Right lobe of liver (tissue), 6 donors: ENCODE measurements at places on chromosomes 1 and 21.

DNA sequence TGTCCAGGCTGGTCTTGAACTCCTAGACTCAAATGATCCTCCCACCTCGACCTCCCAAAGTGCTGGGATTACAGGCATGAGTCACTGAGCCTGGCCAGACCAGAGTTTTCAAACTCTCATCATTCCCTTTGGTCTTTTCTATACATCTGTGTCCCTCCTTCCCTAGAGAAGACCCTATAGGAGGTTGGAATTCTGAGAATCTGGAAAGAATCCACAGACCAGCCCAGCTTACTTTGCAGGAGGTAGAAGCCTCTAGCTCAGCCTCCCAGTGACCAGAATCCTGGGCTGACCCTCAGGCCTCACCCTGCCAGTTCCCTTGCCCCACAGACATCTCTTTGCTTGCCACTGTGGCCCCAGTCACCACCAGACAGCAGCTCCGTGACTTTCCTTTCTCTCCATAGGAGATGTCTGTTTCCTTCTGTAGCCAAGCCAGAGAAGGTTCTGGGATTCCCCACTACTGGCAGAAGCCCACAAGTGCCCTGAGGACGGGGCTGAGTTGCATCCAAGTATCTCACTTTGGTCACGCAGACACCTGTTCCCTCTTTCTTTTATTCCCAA, 34.7 kb upstream of the KHDRBS1 start:
- no peak for DNase-seq

DNA sequence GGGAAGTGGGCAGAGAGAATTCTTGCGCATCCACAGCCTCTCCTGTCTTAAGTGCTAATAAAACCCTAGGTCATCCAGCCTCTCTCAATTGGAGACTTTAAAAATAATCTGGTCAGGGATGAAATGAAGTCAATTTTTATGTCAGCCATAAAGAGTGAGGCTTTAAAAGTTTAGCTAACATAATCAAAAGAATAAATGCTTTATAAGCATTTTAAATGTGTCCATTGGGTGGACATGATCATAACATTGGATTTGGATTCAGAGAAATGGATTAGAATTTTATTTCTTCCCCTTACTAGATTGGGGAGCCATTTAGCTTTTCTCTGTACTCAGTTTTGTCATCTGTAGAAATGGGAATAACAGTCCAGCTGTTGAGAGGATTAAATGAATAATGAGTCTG, 55.5 kb downstream of the PGM1 start:
- DNase-seq: no peak

DNA sequence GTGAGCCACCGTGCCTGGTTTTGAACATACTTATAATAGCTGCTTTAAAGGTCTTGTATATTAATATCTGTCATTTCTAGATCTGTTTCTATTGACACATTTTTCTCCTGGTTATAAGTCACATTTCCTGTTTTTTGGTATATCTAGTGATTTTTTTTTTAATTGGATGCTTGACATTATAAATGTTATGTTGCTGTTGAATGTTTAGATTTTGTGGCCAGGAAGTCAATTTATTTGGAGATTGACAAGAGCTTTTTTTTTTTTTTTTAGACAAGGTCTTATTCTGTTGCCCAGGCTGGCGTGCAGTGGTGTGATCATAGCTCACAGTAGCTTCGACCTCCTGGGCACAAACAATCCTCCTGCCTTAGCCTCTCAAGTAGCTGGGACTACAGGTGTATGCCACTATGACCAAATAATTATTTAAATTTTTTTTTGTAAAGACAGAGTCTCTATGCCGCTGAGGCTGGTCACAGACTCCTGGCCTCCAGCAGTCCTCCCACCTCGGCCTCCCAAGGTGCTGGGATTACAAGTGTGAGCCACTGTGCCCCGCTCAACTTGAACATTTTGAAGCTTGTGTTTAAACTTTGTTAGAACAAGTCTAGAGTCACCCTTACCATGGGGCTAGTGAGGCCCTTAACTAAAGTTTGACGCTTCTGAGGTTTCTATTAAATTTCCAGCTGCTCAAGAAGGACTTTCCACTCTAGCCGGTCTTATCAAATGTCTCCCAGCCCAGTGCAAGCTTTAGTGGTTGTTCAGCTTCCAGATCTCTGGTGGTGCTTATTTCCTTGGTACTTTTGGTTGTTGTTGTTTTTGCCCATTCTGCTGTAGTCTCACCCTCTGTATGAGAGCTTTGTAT, 8.6 kb upstream of the CHI3L2 start:
- no peak for DNase-seq

- no peak for DNase-seq
Measured at GRCh38 chr1:116254776-116255175, 118.3 kb upstream of the ATP1A1 start.

- DNase-seq: no peak
Measured at GRCh38 chr21:34623516-34623915, 8.6 kb upstream of the RCAN1 start.

DNA sequence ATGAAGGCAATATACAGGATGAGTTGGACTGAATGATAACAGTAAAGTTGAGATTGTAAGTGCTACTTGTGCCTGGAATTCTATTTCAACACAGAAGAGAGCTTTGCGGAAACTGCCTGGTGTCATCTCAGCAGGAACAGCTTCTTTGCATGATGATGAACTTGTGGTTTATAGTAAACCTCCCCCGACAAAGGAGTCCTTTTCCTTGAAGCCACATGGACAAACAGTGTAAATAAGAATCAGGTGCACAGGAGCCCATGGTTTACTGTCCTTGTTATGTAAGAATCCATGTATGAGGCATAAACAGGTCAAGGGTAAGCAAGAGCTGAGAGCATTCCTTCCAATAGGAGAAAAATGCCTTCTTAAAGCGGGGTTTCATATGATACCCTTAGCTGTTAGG, 66.2 kb downstream of the PCNX2 start:
- DNase-seq: no peak

DNA sequence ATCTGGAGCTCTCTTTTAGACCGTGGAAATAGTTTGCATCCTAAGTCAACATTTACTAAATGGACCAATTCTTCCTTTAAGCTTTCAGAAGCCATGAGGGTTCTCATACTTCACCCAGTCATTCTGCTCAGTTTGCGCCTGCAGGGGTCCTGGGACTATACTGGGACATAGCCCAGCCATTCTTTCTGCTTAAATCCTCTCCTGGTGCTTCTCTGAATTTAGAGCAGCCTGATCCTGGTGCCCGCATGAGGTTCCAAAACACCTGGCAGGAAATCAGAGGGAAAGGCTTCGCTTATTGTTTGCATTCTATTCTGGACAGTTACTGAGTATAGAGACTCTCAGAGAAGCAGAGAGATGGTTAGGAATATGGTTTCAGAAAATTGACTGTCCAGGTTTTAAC, 27.0 kb downstream of the TNN start:
- no peak for DNase-seq

DNA sequence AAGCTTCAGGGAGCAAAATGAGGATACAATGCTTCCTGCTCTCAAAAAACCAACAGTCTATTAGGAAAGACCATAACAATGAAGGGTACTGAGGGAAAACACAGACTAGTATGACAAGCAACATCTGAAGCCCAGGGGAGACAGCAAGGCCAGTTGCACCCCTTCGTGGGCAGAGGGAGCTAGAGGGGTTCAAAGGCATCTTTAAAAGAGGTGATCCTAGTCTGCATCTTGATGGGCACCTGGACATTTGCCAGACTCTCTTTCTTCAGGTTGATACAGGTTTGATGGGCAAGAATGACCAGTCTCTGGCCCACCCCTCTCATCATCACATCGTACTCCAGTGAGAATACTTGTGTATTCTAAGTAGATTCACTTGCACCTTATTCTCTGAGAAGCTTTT, 177.7 kb downstream of the VAV3 start:
- DNase-seq: no peak

DNA sequence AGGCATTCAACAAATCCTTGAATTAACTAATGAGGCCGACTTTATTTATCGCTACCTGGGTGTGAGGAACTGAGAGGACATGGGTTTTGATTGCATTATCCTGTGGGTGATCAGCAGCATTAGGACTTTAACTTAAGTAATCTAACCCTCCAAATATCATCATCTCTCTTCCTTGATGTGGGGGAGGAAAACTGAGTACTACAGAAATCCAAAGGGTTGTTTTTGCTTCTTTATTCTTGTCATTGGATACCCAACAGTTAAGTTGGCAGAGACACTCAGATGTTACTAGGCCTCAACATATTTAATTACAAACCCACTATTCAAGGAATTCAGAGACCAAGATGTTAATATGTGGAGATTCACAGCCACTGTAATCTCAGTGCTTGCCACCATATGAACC, 97.4 kb upstream of the ST6GALNAC5 start:
- DNase-seq: no peak

DNA sequence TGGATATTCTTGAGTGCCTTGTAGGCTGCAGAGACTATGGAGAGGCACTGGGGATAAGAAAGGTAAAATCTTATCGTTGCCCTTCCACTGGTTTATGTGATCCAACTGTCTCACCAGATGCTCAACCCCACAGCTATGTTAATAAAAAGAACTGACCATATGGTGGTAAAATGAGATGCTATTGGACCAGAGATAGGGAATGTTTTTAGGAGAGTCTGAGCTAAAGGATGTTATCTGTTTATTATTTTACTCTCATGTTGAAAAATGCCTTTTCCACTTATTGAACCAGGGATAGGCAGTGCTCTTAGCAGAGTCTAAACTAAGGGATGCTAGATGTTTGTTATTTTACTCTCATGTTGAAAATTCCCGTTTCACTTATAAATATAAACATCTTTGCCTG, 172.8 kb upstream of the GREM2 start:
- DNase-seq: no peak

DNA sequence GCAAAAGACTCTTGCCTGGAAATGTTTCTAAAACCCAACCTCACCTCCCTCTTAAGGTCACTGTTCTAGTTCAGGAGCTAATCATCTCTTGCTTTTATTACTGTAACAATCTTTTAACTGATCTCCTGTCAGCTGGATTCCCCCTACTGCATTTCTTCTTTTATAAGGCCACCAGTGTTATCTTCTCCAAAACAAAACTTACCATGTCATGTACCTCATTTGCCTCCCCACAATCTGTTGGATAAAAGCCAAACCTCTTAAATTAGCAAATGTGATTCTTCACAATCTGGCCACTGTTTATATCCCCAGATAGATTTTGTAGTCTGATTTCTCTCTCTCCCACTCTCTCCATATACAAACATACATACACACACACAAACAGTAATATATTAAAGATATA, 143.3 kb downstream of the DENND1B start:
- no peak for DNase-seq

- no peak for DNase-seq
Measured at GRCh38 chr1:21326861-21327344, 36.6 kb upstream of the ECE1 start.

- no peak for DNase-seq
Measured at GRCh38 chr1:234262007-234262753, 111.1 kb upstream of the COA6 start.

DNA sequence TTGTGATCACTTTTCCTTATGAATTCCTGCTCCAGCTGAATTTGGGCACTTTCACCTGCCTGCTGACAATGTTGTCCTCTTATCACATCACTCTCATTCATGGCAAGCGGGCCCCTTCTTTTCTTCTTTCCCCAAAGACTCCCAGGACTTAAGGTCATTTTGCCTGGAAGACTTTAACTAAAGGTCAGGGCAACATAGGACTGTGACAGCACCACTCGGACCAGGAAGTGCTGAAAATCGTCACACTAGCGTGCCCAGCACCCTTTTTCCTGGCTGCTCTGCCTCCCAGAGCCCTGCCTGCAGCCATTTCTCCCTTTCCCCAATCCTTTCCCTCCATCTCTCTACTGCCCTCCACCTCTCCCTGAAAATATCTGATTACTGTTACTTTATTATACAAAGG, 35.4 kb downstream of the CD34 start:
- DNase-seq: no peak

GRCh38 chr1:25549273-25550154, 6.1 kb downstream of the LDLRAP1 start:
- no peak for DNase-seq

DNA sequence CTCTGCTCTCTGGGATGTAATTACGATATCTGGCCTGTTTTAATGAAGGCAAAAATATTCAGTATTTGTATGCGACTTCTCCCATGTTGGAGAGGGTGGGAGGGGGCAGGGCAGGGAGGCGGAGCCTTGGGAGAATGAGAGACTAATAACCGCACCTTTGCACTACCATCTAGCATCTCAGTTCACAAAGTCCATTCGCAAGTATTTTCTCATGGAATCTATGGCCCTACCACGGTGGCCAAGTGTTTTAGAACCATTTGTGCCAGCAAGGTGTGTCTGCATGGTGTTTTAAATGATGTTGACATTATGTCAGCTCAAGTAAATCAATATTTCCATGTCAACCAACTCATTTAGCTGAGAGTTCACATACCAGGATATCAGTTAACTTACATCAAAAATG, 14.3 kb upstream of the BLACAT1 start:
- no peak for DNase-seq

DNA sequence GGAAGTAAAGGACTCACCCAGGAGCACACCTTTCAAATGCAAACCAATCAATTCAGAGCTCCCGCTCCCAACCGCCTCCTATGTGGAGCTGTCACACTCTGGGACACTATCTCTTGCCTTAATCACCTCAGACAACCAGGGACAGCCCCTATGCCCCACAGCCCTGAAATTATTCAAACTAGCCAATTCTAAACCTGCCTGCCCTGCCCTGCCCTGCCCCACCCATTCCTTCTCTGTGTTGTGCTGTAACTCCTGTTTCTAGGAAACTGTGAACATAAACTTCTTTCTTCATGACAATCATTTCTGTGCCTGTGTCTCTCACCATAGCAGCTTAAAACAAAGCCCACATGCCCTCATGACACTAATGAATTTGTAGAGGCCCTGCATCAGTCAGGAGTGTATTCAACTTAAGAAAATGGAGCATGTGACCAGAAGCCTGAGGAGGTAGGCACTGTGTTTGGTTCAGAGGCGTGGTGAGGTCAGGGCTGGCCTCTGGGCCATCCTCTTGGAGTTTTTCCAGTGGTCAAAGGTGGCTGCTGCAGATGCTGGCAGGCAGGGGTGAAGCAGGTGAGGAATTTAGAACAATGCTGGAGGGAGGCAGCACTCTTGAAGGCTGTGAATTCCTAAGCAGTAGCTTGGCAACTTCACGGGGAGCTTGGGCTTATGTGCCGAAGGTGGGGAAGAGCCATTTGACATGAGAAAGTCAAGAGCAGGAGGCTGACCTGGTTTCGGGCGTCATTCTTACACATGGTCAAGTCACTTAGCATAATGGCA, 74.5 kb downstream of the RHOU start:
- peak; percentile 79 for DNase-seq

DNA sequence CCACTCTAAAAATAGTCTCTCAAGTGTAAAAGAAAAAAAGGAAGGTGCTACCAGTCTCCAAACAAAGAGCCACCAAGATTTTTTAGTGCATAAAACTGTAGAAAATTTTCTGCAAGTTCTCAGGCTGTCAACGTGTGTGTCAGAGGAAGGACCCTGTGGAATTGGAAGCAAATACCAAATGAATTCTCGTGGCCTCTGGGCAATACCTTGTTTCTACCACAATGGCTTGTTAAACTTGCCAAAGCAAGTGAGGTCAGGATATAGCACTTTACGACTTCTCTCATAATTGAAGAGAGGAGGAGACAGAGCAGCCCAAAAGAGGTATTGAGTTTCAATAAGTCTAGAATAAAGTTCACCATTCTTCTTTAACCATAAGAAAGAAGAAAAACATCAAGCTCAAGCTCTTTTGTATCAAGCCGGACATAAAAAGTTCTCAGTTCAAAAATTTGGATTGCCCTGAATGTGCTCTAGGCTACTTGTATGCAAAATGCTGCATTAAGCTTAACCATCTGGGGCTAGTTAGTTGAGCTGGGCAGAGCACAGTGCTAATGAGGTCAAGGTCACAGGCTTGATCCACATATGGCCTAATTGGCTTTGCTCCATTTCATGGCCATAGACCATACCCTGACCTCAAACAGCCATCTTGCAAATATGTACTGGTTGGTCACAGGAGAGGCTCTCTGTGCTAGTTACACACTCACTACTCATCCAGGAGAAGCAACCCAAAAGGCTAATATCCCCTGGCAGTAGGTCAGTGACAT, 60.5 kb downstream of the TBX15 start:
- DNase-seq: no peak
